ENCODE measurements at places on chromosomes 3 and 15. TPM values are rescaled to one million over a fixed set of nuclear protein-coding genes. Genes with fewer than 3 reads are reported as not detected.

LRRC49 gene
- 0.59 TPM for total RNA-seq

STARD9 gene
- total RNA-seq, result 3.1 TPM

MKRN3 gene
- not detected for total RNA-seq

LRRC3B gene
- not detected for total RNA-seq

- no peaks in the 10 kb centered on the region for H3K4me1 ChIP-seq
- H3K27ac ChIP-seq, result no peak overlapping the region
- H3K4me3 ChIP-seq, result no peak overlapping the region
- H3K27me3 ChIP-seq, result no peaks in the 10 kb centered on the region
- no peak for DNase-seq
- no peaks in the 10 kb centered on the region for H3K36me3 ChIP-seq
Measured at GRCh38 chr3:97293596-97294131, 470.9 kb upstream of the ARL6 start.

- H3K27me3 ChIP-seq, result no peaks in the 10 kb centered on the region
- H3K27ac ChIP-seq, result no peak overlapping the region
- DNase-seq, result no peak
- no peak overlapping the region for H3K4me3 ChIP-seq
- no peaks in the 10 kb centered on the region for H3K4me1 ChIP-seq
Measured at GRCh38 chr3:55884491-55885285, 397.6 kb upstream of the WNT5A start.

DNA sequence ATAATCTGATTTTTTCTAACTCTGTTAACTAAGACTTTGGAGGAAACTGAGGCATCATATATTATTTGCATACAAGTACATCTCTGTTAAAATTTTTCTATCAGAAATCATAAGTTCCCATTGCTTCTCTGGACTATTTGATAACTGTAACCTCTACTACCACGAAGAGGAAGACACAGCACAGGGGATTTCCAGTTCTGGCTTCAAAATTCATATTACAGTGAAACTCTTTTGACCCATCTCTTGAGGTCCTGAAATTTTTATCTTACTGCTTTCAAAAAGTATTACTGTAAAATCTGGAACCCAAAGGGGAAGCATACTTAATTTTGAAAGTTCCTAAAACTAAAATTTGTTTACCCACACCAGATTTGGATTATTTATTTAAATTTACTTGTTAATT, 4.2 kb downstream of the PLSCR1 start:
- peak overlapping the region; percentile 3 for H3K27ac ChIP-seq
- H3K4me3 ChIP-seq, result no peak overlapping the region
- no peaks in the 10 kb centered on the region for H3K27me3 ChIP-seq
- no peaks in the 10 kb centered on the region for H3K36me3 ChIP-seq
- peaks cover 10% of the 10 kb centered on the region for H3K4me1 ChIP-seq

DNA sequence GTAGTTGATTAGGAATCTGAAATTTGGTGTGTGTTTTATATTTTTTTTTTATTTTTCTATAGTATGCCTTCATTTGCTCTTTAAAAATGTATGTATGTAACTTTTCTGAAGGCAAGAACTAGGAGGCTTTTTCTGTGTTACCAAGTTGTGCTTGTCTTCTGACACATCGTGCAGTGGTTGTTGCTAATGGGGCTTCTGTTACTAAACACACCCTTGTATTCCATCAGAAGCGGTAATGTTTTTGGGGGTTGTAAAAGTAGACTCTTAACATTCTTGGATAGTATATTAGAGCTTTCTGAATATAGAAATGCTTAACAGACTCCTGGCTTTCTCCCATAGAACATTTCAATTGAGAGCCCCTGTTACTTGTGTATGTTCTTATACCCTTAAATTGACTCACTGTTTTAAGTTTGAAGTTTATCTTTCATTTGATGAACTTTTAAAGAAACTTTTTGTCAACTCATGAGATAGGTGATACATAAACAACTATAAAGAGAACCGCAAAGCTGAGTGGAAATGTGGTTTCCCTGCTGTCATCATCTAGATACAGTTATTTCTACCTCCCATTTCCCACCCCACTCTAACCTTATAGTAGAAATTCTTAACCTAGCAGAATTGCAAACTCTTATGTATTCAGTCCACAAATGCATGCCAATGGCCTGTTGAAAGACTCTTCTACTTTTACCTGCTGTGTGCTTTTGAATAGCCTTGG, 2.5 kb downstream of the TIPARP start:
- no peaks in the 10 kb centered on the region for H3K4me1 ChIP-seq
- no peak overlapping the region for H3K4me3 ChIP-seq
- no peak for DNase-seq
- H3K36me3 ChIP-seq, result no peaks in the 10 kb centered on the region
- no peak overlapping the region for H3K27ac ChIP-seq

- no peak overlapping the region for H3K4me3 ChIP-seq
- peak overlapping the region; percentile 39 for H3K27ac ChIP-seq
- no peaks in the 10 kb centered on the region for H3K27me3 ChIP-seq
- peak; percentile 94 for DNase-seq
- H3K36me3 ChIP-seq, result no peaks in the 10 kb centered on the region
- peaks cover 18% of the 10 kb centered on the region for H3K4me1 ChIP-seq
Measured at GRCh38 chr3:194046995-194047645, 88.8 kb upstream of the HES1 start.

All from right lobe of liver (tissue), 6 donors.